Body of pancreas (tissue), 4 donors: ENCODE measurements at places on chromosomes 7 and 10. TPM values are rescaled to one million over a fixed set of nuclear protein-coding genes. Genes with fewer than 3 reads are reported as not detected.

The SHTN1 gene
- total RNA-seq = 24.7 TPM

The PKD2L1 gene
- not detected for total RNA-seq

The AMPH gene
- 2.6 TPM for total RNA-seq

The TRA2A gene
- total RNA-seq = 26.2 TPM

The EEPD1 gene
- 24.1 TPM for total RNA-seq

The HTR7 gene
- not detected for total RNA-seq

The OR13A1 gene
- not detected for total RNA-seq

The TSPAN13 gene
- 24.7 TPM for total RNA-seq

GRCh38 chr10:115094416-115095140 lies 1.4 kb downstream of the ATRNL1 start:
- H3K27me3 ChIP-seq = no peaks in the 10 kb centered on the region
- DNase-seq = no peak
- H3K27ac ChIP-seq = no peak overlapping the region
- H3K4me3 ChIP-seq = no peak overlapping the region
- H3K4me1 ChIP-seq = peaks cover 20% of the 10 kb centered on the region
- H3K36me3 ChIP-seq = no peaks in the 10 kb centered on the region

DNA sequence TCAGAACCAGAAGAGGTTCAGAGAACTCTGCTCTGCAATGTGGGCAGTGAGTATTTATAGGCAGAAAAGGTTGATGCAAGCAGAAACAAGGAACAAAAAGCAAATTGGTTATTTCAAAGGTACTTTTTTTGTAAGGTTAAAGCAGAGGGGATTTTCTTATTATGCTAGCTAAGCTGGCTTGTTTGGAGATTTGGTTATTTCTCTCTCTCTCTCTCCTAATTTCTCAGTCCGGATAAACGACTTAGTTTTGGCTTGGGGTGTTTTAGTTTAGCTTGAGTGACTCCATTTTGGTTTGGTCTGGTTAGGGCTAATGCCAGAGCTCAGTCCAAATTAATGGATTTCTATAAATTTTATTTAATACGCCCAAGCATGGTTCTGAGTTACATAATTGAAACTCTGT lies 566.8 kb downstream of the SH2D4B start:
- no peak for DNase-seq
- no peaks in the 10 kb centered on the region for H3K36me3 ChIP-seq
- no peak overlapping the region for H3K27ac ChIP-seq
- no peak overlapping the region for H3K4me3 ChIP-seq
- H3K27me3 ChIP-seq = no peaks in the 10 kb centered on the region

DNA sequence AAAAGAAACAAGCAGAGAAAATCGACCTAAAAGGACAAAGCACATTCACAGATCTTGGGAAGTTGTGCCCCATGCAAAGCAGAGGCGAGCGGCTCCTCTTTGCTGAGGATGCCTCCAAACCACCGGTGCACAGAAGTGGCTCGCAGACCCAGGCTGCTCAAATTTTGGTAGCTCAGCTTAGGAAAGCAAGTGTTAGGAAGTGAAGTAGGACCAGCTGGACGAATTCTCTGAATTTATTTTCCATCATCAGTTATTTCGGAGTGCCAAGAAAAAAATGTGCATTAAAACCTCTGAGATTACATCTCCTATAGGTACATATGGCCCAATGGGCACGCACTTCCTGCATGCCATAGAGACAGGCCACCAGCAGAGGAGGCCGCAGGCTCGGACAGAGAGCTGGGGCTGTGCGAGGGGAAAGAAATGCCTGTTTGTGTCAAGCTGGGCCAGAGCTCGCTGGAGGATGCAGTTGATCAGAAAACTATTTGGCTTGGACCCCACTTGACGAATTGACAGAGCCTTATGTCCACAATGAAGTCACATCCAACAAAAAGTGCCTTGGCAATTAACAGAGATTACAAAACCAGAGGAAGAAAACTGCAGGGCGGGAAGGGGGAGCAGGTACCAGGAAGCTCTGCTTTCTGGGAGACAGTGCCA lies 122.3 kb upstream of the LYZL2 start:
- H3K27ac ChIP-seq = no peak overlapping the region
- H3K4me1 ChIP-seq = no peaks in the 10 kb centered on the region
- no peaks in the 10 kb centered on the region for H3K36me3 ChIP-seq
- DNase-seq = no peak
- no peak overlapping the region for H3K4me3 ChIP-seq

- H3K27me3 ChIP-seq = no peaks in the 10 kb centered on the region
- H3K4me1 ChIP-seq = no peaks in the 10 kb centered on the region
- no peak overlapping the region for H3K4me3 ChIP-seq
- H3K27ac ChIP-seq = no peak overlapping the region
These were observed 151.3 kb upstream of the ADO start for GRCh38 chr10:62653254-62653653.

DNA sequence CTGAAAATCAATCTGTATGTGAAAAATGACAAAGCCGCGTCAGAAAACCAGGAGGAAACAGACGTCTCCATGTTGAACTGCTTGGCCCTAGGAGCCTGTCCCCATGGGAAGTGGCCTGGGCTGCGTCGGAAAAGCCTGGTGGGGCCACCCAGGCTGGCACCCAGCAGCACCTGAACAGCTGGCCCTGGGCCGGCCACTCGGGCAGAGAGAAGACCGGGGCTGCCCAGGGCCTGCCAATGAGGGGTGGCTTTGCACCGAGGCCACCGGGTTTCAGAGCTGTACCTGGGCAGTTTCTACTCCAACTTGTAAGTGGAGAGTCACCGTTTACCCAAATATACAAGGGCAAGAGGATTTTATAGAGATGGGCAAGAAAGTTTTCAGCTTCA lies 1.1 kb upstream of the FUOM start:
- no peak overlapping the region for H3K27ac ChIP-seq
- H3K4me1 ChIP-seq = peaks cover 47% of the 10 kb centered on the region
- no peak for DNase-seq
- no peak overlapping the region for H3K4me3 ChIP-seq

- H3K4me1 ChIP-seq = no peaks in the 10 kb centered on the region
- H3K27ac ChIP-seq = no peak overlapping the region
- no peaks in the 10 kb centered on the region for H3K36me3 ChIP-seq
- no peak for DNase-seq
- no peak overlapping the region for H3K4me3 ChIP-seq
These were observed 213.0 kb downstream of the ABCA13 start for GRCh38 chr7:48384180-48384752.

DNA sequence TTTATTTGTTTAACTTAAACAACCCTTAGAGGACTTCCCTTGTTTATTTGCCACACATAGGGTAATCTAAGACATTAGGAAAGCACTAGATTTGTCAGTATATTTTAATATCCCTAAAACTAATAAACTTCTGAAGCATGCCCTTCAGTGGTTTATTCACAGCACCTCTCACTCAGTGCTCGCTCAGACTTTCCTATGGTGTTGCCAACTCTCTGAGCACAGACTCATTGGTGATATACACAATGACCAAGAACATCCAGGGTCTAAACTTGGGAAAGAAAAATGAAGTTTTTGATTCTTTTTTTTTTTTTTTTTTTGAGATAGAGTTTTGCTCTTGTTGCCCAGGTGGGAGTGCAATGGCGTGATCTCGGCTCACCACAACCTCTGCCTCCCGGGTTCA lies 82.2 kb downstream of the RAB11FIP2 start:
- H3K4me3 ChIP-seq = no peak overlapping the region
- DNase-seq = no peak
- H3K36me3 ChIP-seq = no peaks in the 10 kb centered on the region
- no peaks in the 10 kb centered on the region for H3K4me1 ChIP-seq
- no peak overlapping the region for H3K27ac ChIP-seq

GRCh38 chr10:5555881-5556280 lies 31.1 kb downstream of the CALML3 start:
- H3K4me3 ChIP-seq = no peak overlapping the region
- peaks cover 13% of the 10 kb centered on the region for H3K4me1 ChIP-seq
- H3K27me3 ChIP-seq = no peaks in the 10 kb centered on the region

GRCh38 chr7:66970310-66970709 lies 25.1 kb downstream of the SBDS start:
- no peak overlapping the region for H3K27ac ChIP-seq
- no peaks in the 10 kb centered on the region for H3K4me1 ChIP-seq
- no peaks in the 10 kb centered on the region for H3K36me3 ChIP-seq
- H3K4me3 ChIP-seq = no peak overlapping the region

GRCh38 chr10:129972145-129972965 lies 8.3 kb upstream of the EBF3 start:
- H3K36me3 ChIP-seq = no peaks in the 10 kb centered on the region
- H3K4me3 ChIP-seq = no peak overlapping the region
- DNase-seq = no peak
- no peak overlapping the region for H3K27ac ChIP-seq
- H3K4me1 ChIP-seq = peaks cover 34% of the 10 kb centered on the region
- H3K27me3 ChIP-seq = peaks cover 3% of the 10 kb centered on the region

DNA sequence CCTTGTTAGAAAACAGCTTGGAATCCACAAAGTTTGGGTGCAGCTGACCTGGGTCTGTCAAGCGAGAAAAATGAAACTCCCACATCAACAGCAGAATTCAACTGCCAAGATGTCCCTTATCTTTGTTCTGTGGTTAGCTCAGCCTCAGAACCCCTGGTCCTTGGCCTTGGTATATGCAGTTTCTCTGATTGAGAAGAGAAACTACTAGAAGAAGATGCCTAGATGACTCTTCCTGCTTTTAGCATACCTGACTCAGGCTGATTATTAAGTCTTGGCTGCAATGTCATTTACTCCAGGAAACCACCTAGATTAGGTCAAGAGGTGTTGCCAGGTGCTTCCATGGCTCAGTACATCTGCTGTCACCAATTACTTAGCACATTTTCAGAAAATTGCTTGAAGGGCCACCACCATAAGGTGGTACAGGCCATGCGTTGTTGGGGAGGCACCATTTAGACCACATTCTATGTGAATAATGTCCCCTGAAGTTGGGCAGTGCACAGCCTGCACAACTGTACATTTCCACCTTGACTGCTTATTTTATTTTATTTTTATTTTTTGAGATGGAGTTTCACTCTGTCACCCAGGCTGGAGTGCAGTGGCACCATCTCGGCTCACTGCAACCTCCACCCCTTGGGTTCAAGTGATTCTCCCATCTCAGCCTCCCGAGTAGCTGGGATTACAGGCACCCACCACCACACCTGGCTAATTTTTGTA lies 59.4 kb upstream of the ZNF438 start:
- H3K4me3 ChIP-seq = no peak overlapping the region
- no peaks in the 10 kb centered on the region for H3K27me3 ChIP-seq
- H3K36me3 ChIP-seq = no peaks in the 10 kb centered on the region
- no peaks in the 10 kb centered on the region for H3K4me1 ChIP-seq
- no peak overlapping the region for H3K27ac ChIP-seq

GRCh38 chr7:124071843-124072242 lies 39.0 kb upstream of the TMEM229A start:
- no peak for DNase-seq
- H3K27me3 ChIP-seq = no peaks in the 10 kb centered on the region
- no peak overlapping the region for H3K4me3 ChIP-seq
- no peaks in the 10 kb centered on the region for H3K36me3 ChIP-seq
- H3K27ac ChIP-seq = no peak overlapping the region

DNA sequence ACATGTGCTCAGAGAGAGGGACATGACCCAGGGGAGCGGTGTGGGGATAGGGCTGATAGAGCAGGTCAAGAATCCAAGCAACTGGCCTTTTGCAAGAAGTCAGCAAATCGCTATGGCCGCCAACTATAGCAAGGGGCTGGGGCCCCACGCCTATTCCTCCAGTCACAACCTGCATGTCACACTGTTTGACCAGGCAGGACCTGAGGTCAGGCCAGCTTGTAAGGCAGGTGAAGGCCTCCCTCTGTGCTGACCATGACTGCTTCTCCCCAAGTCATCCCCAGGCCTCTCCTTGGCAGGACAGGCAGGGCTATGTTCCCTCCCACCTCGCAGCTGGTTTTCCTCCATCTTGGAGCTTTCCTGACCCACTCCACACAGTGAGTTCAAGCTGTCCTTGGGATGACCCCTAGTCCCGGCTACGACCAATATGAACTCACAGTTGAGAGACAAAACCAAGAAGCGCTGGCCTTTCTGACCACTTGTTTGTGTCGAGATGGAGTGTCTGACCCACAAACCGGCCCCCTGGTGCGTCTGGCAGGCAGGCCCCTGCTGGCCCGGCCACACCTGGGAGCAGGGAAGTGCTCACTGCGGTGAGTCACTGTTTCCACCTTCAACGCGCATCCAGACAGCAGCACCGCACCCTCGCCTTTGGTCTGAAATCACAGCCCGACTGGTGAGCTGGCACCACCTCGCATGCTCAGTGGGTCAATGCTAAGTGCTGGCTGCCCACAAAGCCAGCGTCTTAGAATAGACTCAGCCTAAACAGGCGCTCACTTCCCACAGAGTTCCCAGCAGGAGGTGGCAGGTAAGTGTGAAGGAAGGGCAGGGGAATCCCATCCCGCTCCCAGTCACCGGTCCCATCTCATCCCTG lies 81.4 kb downstream of the VWA2 start:
- no peak overlapping the region for H3K4me3 ChIP-seq
- no peak for DNase-seq
- no peaks in the 10 kb centered on the region for H3K4me1 ChIP-seq
- no peak overlapping the region for H3K27ac ChIP-seq

DNA sequence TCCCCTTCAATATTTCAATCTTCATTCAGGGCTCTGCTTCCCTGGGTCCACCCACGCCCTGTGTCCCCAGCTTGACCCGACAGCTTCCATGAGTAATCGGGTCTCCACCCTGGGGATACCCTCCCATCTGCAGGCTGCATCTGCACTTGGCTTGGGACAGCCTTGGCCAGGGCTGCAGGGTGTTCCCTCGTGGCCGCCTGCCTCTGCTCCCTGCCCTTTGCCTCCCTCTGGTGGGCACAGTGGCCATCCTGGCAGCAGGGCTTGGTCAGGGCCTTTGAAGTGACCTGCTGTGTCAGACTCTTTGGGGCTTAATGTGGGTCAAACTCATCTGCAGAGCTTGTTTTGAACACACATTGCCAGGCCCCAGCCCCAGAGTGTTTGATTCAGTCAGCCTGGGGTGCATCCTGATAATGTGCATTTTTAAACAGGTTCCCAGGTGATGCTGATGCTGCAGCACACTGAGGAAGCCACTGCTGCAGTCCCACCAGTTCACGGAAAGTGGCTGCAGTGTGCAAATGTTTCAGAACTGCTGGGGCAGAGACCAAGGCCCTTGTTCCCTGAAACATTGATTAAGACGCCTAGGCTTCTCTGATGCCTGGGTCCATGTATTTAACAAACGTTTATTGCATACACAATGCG lies 80.7 kb upstream of the SEC61G start:
- no peaks in the 10 kb centered on the region for H3K27me3 ChIP-seq
- H3K27ac ChIP-seq = no peak overlapping the region
- no peaks in the 10 kb centered on the region for H3K36me3 ChIP-seq
- H3K4me3 ChIP-seq = no peak overlapping the region
- DNase-seq = peak; percentile 62
- peaks cover 11% of the 10 kb centered on the region for H3K4me1 ChIP-seq

DNA sequence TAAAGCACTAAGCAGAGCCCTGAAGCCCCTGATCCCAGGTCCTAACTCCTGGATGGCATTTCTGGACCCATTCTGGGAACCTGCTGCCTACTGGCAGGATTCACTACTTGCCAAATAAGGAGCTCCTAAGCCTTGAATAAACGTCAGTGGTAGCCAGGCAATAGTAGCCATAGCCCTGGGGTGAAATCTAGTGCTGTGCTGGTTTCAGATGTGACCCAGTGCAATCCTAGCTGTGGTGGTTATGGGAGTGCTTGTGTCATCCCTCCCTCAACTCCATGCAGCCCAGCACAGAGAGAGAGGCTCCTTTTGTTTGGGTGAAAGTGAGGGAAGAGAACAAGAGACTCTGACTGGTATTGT lies 43.7 kb downstream of the PCLO start:
- DNase-seq = no peak
- H3K27me3 ChIP-seq = no peaks in the 10 kb centered on the region

GRCh38 chr7:80047032-80047431 lies 87.6 kb upstream of the GNAI1 start:
- H3K27me3 ChIP-seq = no peaks in the 10 kb centered on the region
- no peaks in the 10 kb centered on the region for H3K4me1 ChIP-seq
- no peaks in the 10 kb centered on the region for H3K36me3 ChIP-seq
- no peak overlapping the region for H3K27ac ChIP-seq
